ENCODE measurements at places on chromosomes 12 and 14.

- no peak for DNase-seq
- H3K4me3 ChIP-seq, result no peak overlapping the region
- H3K27me3 ChIP-seq, result no peaks in the 10 kb centered on the region
- peaks cover 31% of the 10 kb centered on the region for H3K36me3 ChIP-seq
These were observed 36.6 kb downstream of the SPATA7 start for GRCh38 chr14:88422047-88422446.

GRCh38 chr12:109762673-109763191 is 49.1 kb downstream of the FAM222A start:
- H3K4me3 ChIP-seq, result no peak overlapping the region
- no peaks in the 10 kb centered on the region for H3K36me3 ChIP-seq

DNA sequence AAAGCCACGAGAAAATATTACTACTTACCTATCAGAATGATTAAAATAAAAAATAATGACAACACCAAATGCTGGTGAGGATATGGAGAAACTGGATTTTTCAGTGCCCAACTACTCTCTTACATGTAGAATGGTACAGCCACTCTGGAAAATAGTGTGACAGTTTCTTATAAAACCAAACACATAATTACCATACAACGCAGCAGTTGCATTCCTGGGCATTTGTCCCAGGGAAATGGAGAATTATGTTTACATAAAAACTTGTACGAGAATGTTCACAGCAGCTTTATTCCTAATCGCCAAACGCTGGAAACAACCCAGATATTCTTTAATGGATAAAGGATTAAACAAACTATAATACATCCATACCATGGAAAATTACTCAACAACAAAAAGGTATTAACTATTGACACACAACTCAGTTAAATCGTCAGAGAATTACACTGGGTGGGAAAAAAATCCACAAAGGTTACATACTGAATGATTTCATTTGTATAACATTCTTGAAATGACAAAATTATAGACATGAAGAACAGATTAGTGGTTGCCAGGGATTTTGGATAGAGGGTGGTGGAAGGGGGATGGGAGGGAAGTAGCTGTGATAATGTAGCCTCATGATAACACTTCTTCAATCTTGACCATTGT is 35.4 kb downstream of the TAOK3 start:
- H3K27ac ChIP-seq, result no peak overlapping the region
- H3K27me3 ChIP-seq, result no peaks in the 10 kb centered on the region
- no peak for DNase-seq
- no peaks in the 10 kb centered on the region for H3K36me3 ChIP-seq
- H3K4me3 ChIP-seq, result no peak overlapping the region

GRCh38 chr12:1918081-1918883 is at the start of gene CACNA2D4:
CACNA2D4 (minus strand) TSS chr12:1918652; CDS start chr12:1918473, 179 bp downstream.
- H3K4me3 ChIP-seq, result peak within 1 kb of the TSS; percentile 32
- peak within 1 kb of the TSS; percentile 66 for H3K27ac ChIP-seq
- DNase-seq, result peak; percentile 11
- no peaks in the 10 kb centered on the region for H3K4me1 ChIP-seq

DNA sequence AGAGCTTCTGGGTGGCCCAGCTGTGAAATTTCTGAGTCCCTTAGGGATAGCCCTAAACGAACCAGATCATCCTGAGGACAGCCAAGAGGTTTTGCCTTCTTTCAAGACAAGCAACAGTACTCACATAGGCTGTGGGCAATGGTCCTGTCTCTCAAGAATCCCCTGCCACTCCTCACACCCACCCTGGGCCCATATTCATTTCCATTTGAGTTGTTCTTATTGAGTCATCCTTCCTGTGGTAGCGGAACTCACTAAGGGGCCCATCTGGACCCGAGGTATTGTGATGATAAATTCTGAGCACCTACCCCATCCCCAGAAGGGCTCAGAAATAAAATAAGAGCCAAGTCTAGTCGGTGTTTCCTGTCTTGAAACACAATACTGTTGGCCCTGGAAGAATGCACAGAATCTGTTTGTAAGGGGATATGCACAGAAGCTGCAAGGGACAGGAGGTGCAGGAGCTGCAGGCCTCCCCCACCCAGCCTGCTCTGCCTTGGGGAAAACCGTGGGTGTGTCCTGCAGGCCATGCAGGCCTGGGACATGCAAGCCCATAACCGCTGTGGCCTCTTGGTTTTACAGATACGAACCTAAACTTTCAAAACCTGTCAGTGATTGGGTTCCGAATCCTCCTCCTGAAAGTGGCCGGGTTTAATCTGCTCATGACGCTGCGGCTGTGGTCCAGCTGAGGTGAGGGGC is 38.9 kb downstream of the DAD1 start:
- no peaks in the 10 kb centered on the region for H3K36me3 ChIP-seq
- DNase-seq, result no peak
- peaks cover 54% of the 10 kb centered on the region for H3K4me1 ChIP-seq
- no peaks in the 10 kb centered on the region for H3K27me3 ChIP-seq
- peak overlapping the region; percentile 49 for H3K27ac ChIP-seq

GRCh38 chr12:121630791-121631355 is 4.5 kb downstream of the ORAI1 start:
- DNase-seq, result no peak
- no peaks in the 10 kb centered on the region for H3K36me3 ChIP-seq
- peaks cover 73% of the 10 kb centered on the region for H3K4me1 ChIP-seq
- no peak overlapping the region for H3K27ac ChIP-seq

GRCh38 chr12:92505254-92506231 is 197.2 kb upstream of the PLEKHG7 start:
- no peaks in the 10 kb centered on the region for H3K27me3 ChIP-seq
- no peaks in the 10 kb centered on the region for H3K36me3 ChIP-seq
- DNase-seq, result peak; percentile 60
- peaks cover 39% of the 10 kb centered on the region for H3K4me1 ChIP-seq
- H3K27ac ChIP-seq, result peak overlapping the region; percentile 83

DNA sequence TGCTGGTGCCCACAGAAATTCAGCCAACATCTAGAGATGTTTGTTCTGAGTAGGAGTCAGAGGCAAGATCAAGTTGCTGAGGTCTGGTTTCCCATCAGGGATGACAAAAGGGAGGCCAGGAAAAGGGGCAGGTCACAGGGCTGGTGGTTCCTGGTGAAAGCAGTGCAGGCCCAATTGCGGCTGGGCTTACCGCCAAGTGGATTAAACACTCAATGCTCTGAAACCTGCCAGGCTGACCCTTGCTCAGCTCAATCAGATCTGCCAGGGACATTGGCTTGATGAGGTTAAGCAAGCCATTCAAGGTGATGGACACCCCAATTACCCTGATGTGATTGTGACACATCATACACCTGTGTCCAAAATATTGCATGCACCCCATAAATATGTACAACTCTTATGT is 5.5 kb upstream of the OAS1 start:
- no peak overlapping the region for H3K27ac ChIP-seq
- DNase-seq, result peak; percentile 23
- H3K4me1 ChIP-seq, result peaks cover 10% of the 10 kb centered on the region
- no peak overlapping the region for H3K4me3 ChIP-seq

DNA sequence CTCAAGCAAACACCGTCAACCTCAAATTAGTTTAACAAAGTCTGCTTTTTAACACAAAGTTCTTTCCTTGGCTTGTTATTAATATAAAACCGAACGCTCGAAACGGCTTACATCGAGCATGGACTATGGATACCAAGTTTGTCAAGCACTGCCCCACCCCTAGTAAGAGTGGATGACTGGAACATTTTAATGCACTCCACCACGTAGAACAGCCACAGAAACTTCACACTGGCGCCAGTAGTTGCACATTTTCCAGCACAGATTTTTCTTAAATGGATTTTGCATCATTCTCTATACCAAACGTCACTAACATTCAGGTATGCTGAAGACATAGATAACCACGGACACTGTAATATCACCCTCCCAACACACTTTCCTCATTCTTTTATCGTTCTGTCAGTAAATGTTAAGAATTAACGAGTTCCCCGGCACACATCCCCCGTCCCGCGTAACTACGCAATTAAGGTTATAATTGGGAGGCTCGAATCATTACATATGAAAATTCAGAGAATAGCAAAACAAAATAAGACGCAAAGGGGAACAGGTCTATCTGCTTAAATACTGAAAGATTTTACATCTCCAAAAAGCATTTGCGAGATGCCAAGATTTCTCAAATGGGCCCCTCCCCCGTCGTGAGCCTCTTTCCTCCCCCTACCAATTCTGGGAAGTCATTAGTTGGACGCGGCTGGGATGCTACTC is 990 bp downstream of the FERMT2 start:
- H3K4me3 ChIP-seq, result peak overlapping the region; percentile 81
- peaks cover 25% of the 10 kb centered on the region for H3K27me3 ChIP-seq
- H3K4me1 ChIP-seq, result peaks cover 56% of the 10 kb centered on the region
- peaks cover 5% of the 10 kb centered on the region for H3K36me3 ChIP-seq

DNA sequence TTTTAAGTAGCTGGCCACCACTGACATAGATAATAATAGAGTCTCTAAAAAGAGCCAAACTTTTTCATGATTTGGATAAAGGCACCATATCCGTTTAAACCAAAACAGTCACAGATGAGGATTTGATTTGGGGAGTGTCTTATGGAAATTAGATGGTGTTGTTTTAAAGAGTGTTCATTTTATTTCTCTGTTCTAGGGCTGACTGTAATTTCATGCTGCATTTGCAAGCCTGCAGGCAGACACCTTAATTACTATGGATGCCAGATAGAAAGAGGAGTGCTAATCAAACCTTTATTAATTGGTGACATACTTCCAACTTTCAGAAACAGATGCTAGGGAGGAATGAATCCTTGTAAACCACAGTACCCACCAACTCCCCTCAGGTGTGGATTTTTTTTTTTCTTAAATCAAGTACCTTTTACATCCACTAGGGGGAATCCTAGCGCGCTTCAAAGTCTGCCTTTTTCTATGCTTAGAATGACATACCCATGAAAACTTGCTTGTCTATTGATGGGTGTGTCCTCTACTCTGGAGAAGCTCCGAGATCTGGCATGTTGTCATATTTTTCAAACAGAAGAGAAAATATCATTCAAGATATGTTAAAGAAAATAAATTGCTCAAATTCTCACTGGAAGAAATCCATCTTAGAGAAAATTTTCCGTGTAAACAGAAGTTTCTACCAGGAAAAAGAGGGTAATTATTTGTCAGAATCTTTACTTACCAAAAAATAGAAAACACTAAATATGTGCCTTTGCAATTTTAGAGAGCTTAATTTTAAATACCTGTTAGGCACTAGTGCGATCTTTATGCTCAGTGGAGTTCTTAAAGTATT is 14.2 kb upstream of the PLXNC1 start:
- H3K27me3 ChIP-seq, result peaks cover 5% of the 10 kb centered on the region
- H3K4me3 ChIP-seq, result no peak overlapping the region
- H3K4me1 ChIP-seq, result no peaks in the 10 kb centered on the region
- peak; percentile 71 for DNase-seq
- H3K27ac ChIP-seq, result no peak overlapping the region
- no peaks in the 10 kb centered on the region for H3K36me3 ChIP-seq

DNA sequence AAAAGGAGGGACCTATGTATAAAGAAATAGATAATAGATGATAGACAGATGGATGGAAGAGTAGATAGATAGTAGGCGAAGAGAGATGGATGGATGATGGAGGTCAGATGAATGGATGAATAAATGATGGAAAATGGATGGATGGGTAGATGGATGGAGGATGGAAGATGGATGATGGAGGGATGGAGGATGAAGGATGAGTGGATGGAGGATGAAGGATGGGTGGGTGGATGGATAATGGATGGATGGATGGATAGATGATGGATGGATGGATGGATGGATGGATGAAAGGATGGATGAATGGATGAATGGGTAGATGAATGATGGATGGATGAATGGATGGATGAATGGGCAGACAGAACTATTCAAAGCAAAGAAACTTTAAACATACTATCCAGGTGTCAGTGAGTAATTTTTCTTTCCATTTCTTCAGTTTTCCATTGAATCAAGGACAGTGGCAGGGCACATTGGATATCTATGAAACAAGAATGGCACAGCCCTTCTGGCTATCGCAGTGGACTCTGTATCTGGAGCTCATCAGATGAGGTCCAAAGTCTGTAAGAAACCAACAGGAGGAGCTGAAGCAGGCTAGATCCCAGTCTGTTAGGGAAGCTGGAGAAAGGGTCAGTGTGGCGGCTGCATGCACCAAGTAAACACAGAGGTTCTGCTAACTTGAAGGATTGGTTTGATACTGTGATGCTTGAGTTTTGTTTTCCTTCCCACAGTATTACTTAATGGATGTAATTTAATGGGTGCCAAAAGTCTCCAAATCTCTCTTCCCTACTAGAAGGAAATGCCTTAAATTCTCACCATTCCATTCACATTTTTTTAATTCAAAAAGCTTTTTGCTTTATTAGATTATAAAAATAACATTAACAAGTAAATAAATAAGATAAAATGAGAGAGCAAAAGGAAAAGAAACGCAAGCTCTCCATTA is 18.1 kb upstream of the MED13L start:
- H3K27ac ChIP-seq, result no peak overlapping the region
- peak; percentile 43 for DNase-seq
- H3K36me3 ChIP-seq, result no peaks in the 10 kb centered on the region
- H3K27me3 ChIP-seq, result no peaks in the 10 kb centered on the region

DNA sequence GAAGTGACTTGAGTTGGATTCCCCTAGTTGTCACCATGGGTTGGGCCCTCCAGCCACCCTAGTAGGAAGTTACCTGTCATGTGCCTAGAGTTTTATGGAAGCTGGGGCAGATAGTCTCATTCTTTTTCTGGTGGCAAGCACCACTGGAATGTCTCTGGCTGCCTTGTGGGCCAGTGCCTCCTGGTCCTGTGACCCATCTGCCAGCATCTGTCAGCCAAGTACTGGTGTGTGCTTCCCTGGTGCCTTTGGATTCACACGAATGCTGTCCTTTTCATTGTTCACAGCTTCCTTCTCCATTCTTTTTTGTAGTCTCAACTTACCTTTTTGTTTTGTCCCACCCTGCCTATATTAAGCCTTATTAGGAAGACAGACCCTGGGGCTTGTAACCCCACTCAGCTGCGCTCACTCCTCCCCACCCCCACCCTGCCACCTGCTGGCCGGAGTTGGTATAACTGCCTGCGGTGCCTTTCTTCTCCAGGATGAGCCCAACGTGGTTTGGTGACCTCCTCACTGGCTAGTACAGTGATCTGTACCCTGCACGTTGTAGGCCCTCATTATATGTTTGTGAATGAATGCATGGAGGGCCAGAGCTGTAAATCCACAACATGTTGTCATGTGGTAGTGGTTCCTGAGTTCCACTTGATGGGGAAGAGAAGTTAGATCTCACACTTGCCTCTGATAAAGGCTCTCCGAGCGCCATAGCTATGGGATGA is 125.7 kb downstream of the TSPAN9 start:
- peaks cover 56% of the 10 kb centered on the region for H3K4me1 ChIP-seq
- no peaks in the 10 kb centered on the region for H3K36me3 ChIP-seq
- no peak overlapping the region for H3K27ac ChIP-seq
- H3K4me3 ChIP-seq, result no peak overlapping the region

- no peak overlapping the region for H3K4me3 ChIP-seq
- DNase-seq, result no peak
- H3K36me3 ChIP-seq, result no peaks in the 10 kb centered on the region
- no peak overlapping the region for H3K27ac ChIP-seq
These were observed 18.1 kb upstream of the SGPP1 start for GRCh38 chr14:63745858-63746425.

Data from stomach (tissue), 19 donors.